CD8-positive, alpha-beta memory T cell (primary cell): ENCODE measurements at places on chromosomes 11 and 22.

- DNase-seq: no peak
- no peaks in the 10 kb centered on the region for H3K27me3 ChIP-seq
- H3K4me1 ChIP-seq: peaks cover 5% of the 10 kb centered on the region
- no peaks in the 10 kb centered on the region for H3K36me3 ChIP-seq
- H3K27ac ChIP-seq: no peak overlapping the region
- H3K4me3 ChIP-seq: no peak overlapping the region
Observed at GRCh38 chr22:25395915-25396314, 168.6 kb upstream of the GRK3 start.

DNA sequence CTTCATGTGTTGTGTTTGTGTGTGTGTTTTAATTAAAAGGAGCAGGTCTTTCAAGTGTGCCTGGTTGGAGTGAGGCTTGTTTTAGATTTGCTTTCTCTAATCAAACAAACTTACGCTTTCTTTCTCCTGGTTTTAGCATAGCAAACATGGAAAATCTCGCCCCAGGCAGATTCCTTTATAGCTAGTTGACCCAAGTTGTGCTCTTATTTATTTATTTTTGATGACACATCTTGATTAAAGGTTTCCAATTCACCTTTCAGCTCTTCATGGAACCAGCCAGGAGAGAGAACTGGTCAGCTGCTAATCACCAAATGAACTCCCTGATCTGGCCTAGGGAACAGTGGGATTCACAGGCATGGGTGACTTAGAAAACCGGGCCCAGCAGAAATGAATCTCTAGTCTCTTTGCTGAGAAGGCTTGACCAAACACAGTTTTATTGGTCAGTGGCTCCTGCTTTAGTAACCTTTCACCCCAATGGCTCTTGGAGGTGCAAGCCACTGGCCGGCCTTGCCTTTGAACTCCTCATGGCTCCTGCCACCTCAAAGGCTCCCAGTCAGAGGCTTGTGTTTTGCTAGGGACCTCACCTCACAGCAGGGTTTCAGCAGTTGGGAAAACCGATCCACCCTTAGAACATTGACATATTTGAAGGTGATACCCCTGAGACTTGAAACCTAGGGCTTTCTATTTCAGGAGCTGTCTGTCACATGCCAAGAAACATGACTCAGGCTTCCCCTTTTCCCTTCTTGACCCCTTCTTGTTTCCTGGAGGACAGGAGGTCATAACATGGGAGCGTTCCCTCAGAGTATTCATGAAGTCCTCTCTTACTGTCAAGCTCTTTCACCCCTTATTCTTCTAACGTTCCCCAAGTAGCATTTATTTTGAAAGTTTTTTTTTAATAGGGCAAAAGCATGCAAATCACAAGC, 48.8 kb downstream of the EXT2 start:
- no peak overlapping the region for H3K27ac ChIP-seq
- H3K4me1 ChIP-seq: no peaks in the 10 kb centered on the region
- no peak for DNase-seq
- no peaks in the 10 kb centered on the region for H3K27me3 ChIP-seq
- no peak overlapping the region for H3K4me3 ChIP-seq
- peaks cover 12% of the 10 kb centered on the region for H3K36me3 ChIP-seq

DNA sequence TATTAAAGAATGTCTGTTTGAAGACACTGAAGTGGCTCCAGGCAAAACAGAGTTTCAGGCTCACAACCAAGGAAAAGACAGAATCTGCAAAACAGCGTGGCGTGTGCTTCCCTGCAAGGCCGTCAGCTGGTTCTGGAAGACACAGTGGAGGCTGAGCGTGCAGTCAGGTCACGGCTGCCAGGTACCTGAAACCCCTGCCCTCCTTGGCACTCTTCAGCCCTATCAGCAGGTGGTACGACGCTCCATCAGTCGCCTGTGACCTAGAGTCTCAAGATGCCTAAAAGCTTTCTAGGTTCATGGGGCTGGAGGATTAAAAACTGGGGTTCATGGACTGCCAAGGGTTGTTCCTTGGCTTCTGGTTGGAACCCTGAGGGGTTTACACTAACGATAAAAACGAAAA, 65.9 kb downstream of the TRMU start:
- DNase-seq: no peak
- no peak overlapping the region for H3K27ac ChIP-seq
- H3K36me3 ChIP-seq: no peaks in the 10 kb centered on the region
- H3K27me3 ChIP-seq: no peaks in the 10 kb centered on the region
- H3K4me1 ChIP-seq: peaks cover 4% of the 10 kb centered on the region

DNA sequence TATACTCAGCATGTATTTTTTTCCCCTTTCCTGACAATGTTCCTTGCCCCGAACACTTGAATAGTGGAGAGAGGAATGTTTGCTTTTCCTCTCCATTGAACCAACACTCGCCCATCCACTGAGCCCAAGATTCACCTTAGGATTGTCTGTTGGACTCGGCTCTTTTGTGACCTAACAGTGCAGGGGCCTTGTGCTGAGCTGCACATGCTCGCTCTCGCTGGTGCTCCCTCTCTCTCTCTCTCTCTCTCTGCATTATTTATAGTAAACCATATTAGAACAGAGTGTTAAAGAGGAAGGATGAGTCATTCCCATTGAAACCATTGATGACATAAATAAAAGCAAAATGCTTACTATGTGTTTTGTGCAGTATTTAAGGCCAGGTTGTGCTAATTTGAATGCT, 20.7 kb downstream of the ZBTB16 start:
- no peaks in the 10 kb centered on the region for H3K36me3 ChIP-seq
- H3K27me3 ChIP-seq: no peaks in the 10 kb centered on the region
- no peak for DNase-seq
- no peak overlapping the region for H3K4me3 ChIP-seq

- no peaks in the 10 kb centered on the region for H3K27me3 ChIP-seq
- H3K36me3 ChIP-seq: peaks cover 12% of the 10 kb centered on the region
- no peak overlapping the region for H3K4me3 ChIP-seq
- no peak overlapping the region for H3K27ac ChIP-seq
- peaks cover 22% of the 10 kb centered on the region for H3K4me1 ChIP-seq
- no peak for DNase-seq
Observed at GRCh38 chr11:33063326-33063881, 24.0 kb downstream of the TCP11L1 start.

DNA sequence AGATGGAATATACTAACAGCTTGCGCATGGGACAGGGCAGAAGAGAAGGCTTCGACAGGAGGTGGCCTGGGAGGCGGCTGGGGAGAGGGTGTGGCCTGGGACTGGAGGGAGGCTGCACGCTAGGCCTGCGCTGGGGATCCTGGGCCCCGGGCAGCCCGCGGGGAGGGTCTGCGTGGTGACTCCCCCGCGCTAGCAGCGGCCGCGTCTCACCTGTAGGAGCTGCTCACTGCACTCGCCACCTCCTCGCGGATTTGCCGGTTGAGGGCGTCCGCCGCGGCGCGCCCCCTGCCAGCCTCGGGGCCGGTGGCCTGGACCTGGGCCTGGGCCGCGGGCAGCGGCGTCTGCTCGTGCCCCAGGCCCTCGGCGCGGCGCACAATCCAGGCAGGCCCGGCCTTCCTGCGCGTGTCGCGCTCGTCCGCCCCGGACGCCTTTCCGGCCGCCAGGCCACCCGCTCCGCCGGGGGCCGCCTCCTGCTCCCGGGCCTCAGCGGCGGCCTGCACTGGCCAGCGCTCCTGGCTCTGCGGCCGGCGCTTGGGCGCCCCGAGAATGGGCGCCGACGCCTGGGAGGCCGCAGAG, 1.5 kb downstream of the MAP6 start:
- no peaks in the 10 kb centered on the region for H3K36me3 ChIP-seq
- no peaks in the 10 kb centered on the region for H3K4me1 ChIP-seq
- no peak overlapping the region for H3K4me3 ChIP-seq
- H3K27me3 ChIP-seq: peaks cover 37% of the 10 kb centered on the region
- no peak overlapping the region for H3K27ac ChIP-seq
- DNase-seq: no peak

DNA sequence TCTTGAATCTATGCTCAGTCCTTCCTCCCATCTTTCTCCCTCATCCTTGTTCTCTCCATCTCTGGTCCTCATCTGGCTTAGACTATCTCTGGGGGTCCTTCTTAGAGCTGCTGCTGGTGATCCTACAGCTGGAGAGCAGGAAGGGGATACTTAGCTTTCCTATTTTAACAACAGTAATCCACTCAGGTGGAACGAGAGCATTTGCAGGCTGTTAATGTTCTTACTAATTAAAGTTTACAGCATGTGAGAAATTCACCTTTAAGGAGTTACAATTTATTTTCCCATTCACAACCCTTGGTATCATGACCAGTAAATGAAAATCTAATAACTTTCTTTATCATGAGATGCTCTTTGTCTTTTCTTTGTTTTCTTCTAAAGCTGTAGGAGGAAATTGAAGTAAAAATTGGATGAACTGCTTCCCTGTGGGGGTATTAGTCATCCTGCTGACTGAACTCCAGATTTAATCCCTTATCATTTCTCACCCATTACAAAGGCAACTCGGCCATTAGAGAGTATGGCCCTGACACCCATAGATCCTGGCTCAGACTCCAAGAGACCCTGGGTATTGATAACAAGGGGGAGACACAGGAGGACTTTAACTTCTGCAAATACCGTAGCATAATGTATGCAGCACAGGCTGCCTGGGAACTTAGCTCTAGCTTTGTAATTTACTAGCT, 37.6 kb upstream of the MTNR1B start:
- no peak overlapping the region for H3K4me3 ChIP-seq
- DNase-seq: no peak
- H3K4me1 ChIP-seq: no peaks in the 10 kb centered on the region

DNA sequence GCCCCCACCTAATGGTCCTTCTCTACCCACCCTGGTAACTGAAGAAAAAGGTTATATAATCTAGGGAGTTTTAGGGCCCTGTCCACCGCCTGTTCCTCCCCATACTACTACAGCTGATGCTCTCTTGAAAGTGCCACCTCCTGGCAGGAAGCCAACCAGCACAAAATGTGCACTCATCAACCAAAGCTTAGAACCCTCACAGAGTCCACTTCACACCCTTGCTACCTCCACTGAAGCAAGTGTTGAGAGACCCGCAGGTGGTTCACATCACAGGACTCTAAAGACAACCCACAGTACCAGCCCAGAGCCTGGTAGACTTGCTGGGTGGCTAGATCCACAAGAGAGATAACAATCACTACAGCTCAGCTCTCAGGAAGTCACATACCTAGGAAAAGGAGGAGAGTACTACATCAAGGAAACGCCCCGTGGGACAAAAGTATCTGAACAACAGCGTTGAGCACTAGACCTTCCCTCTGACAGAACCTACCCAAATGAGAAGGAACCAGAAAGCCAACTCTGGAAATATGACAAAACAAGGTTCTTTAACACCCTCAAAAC, 17.5 kb upstream of the OR10W1 start:
- H3K27ac ChIP-seq: no peak overlapping the region
- H3K36me3 ChIP-seq: no peaks in the 10 kb centered on the region
- no peak overlapping the region for H3K4me3 ChIP-seq
- no peaks in the 10 kb centered on the region for H3K27me3 ChIP-seq

DNA sequence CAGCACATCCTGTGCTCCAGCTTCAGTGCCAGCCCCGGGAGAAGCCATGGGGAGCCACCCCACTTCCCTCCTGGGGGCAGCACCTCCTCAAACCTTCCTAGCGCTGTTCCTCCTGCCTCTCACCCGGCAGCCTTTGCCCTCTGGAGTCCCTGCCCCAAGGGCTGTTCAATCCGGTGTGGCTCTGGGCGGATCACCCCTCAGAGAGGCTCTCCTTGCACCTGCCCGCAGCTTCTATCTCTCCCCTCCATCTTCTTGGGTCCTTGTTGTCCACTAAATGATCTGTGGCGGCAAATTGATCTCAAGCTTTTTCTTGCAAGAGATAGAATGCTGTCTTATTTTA, 18.1 kb upstream of the CDKN1C start:
- peaks cover 32% of the 10 kb centered on the region for H3K4me1 ChIP-seq
- H3K36me3 ChIP-seq: no peaks in the 10 kb centered on the region
- no peak for DNase-seq
- H3K27ac ChIP-seq: no peak overlapping the region
- H3K27me3 ChIP-seq: no peaks in the 10 kb centered on the region
- H3K4me3 ChIP-seq: no peak overlapping the region

DNA sequence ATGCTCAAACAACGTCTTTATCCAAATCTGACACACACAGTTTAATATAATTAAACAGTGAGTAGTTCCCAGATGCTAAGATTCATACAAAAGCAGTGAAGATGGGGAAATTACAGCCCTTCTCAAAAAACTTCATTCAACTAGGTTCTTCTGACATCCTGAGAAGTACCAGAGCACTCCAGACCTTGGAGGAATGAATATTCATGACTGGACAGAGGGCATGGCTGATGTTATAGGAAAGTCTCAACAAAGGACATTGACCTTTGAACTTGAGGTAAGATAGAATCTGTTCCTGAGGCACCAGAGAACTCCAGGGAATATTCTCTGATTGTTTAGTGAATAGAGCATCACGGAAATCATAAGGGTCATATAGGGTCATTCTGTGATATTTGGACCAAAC, 106.4 kb upstream of the SLC5A12 start:
- no peak overlapping the region for H3K27ac ChIP-seq
- H3K4me1 ChIP-seq: no peaks in the 10 kb centered on the region
- DNase-seq: no peak
- no peaks in the 10 kb centered on the region for H3K36me3 ChIP-seq

DNA sequence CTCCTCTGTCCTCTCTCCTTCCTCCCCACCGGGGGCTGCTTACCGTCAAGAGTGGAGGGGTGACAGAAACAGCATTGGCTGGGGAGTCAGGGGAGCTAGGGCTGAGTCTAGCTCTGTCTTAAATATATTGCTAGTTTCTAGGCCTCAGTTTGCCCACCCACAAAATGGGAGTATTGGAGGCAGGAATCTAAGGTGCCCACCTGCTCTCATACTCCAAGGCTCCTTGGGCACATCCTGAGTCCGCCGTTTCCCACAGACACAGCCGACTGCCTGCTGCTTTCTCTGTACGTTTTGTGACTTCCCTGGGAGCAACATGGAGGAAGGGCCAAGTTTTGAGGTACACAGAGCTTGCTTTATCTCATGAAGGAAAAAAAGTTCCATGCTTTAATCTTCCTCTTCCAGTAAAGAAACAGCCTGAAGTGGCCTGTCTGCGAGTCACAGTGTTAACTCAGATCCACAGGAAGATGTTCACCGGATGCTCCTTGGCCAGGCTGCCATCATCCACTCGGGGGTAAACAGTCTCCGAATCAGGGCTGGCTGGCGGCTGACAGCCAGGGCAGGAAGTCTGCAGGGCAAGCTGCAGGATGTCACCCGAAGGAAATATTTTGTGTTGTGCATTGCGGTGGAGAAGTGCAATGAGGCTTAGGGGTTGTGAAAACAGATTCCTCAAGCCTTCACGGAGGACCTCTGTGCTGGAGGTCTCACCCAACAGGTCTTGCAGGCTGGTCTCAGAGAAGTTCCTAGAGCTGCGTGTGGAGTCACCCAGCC, 11.0 kb upstream of the CERK start:
- DNase-seq: peak; percentile 72
- no peaks in the 10 kb centered on the region for H3K27me3 ChIP-seq
- no peaks in the 10 kb centered on the region for H3K36me3 ChIP-seq
- peak overlapping the region; percentile 36 for H3K27ac ChIP-seq

GRCh38 chr11:3132271-3132781, 32.8 kb downstream of the OSBPL5 start:
- peaks cover 18% of the 10 kb centered on the region for H3K4me1 ChIP-seq
- H3K27ac ChIP-seq: no peak overlapping the region
- H3K4me3 ChIP-seq: no peak overlapping the region
- DNase-seq: peak; percentile 35
- no peaks in the 10 kb centered on the region for H3K27me3 ChIP-seq
